ENCODE measurements at places on chromosomes 12 and 14.

DNA sequence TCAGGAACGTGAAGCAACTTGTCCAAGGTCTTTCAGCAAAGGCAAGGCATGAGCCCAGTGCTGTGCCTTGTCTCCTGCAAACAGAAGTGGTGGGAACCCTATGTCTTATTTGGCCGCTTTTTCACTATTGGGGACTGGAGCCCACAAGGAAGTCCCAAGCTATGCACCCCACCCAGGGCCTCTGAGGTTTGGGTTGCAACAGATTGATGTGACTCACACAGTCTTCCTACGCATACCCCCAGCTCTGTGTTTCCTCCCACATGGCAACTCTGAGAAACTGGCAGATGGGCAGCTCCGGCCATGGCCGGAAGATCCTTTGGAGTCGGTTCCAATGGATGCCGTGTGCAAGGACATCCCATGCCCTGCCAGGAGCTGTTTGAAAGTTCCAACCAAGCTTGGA lies 28.3 kb upstream of the CMKLR1 start:
- DNase-seq: no peak

- no peak for DNase-seq
Observed at GRCh38 chr12:115404761-115405470, 720.9 kb upstream of the TBX3 start.

- no peak for DNase-seq
Observed at GRCh38 chr12:29242921-29243431, 93.9 kb downstream of the FAR2 start.

DNA sequence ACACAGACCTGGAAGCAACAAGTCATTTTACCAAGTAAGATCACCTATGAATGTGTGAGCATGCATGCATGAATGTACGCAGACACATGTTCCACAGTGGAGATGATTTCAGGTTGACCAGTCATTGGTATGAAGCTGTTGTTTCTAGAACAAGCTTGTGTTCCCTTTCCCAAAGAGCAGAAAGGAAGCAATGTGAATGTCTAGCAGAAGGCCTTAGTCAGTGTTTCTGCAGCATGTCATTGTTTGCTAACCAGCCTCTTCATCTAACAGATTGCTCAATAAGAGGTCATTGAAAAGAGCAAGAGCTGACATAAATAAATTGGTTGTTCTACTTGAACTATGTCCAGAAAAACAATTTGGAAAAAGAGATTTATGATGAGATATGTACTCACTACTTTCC lies 191.4 kb downstream of the PLCZ1 start:
- DNase-seq: no peak

- DNase-seq: no peak
Observed at GRCh38 chr12:8855891-8856290, 33.5 kb downstream of the A2ML1 start.

DNA sequence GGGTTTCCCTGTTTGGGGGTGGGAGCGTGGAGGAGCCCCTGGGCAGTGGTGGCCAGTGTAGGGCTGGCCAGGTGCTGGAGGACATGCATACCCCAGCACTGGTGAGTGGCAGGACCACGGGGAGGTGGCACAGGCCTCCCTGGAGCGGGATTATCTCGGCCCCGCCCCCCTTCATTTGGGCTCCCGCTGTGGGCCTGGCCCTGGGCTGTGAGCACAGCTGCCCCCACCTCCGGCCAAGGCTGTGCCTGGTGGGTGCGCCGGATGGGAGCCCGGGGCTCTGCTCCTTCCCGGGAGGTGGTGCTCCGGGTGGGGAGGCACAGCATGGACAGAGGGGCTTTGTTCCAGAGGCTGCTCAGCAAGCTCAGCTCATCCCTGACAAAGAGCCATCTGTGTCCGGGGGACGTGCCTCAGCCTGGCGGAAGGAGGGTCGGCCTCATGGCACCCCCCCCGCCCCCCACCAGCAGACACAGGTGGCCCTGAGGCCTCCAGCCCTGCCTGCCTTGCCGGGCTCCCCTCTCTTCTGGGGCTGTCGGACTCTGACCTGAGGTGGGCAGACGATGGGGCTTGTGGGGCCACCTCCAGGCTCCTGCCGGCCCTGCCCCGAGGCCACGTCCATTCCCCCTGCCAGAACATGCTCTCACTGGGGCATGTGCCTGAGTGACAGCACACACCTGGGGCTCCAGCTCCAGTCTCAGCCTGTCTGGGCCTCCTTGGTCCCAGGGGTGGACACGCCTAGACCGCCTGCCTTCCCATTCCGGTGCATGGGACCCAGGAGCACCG lies 8.4 kb downstream of the TEDC1 start:
- no peak for DNase-seq

- no peak for DNase-seq
Observed at GRCh38 chr12:80763874-80764273, 47.2 kb downstream of the MYF5 start.

DNA sequence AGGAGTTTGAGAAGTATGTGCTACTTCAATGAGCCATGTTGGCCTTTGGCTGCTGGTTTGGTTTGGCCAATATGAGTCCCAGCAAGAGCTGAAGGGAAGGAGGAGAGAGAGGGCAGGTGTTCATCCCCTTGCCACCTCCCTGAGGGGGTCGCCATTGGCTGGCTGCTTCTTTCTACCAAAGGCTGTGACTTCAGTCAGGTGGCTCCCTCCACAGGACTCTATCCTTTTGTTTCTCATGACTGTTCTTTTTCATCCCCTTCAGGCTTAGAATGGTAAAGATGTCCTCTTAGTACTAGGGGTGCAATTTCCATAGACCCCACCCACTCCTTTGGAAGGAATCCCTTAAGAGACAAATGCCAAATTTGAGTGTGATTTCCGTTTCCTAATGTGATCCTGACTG lies 31.2 kb upstream of the OTOGL start:
- no peak for DNase-seq

GRCh38 chr12:96422192-96422591 lies 22.0 kb upstream of the CDK17 start:
- DNase-seq: no peak

DNA sequence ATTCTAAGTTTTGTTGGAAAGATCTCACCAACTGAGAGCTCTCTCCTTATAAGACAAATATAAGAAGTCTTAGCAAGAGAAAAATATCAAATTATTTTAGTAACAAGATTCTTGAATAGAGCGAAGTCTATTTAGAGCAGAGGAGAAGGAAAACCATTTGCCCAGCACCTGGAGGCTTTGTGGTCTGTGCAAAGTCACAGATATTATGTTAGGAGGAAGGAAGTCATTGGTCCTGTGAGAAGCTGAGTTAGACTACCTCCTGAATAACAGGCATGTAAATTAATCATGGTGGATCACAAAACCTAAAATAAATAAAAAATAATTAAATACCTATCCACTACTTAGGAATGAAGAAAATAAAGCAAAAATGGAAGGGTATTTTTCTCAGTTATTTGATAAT lies 38.4 kb upstream of the ATXN7L3B start:
- DNase-seq: no peak

DNA sequence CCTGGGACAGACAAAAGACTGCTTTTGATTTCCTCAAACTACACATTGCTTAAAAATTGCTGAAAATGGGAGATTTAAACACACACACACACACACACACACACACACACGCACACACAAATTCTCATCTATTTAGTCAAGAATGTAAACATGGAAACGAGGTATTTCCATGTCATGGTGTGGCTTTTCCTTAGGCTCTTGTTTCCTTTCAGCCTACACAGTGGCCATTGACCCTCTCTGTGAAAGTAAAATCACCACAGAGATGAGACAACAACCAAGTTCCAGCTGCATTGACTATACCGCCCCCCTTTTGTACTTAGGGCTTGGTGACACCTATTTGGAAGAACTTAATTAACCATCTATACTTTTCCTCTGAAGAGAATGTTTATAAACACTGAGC lies 41.9 kb downstream of the TTC8 start:
- no peak for DNase-seq

- DNase-seq: no peak
Observed at GRCh38 chr14:95527387-95528002, 7.4 kb upstream of the GLRX5 start.

Measured in activated CD8-positive, alpha-beta memory T cell treated with anti-CD3 and anti-CD28 coated beads for 48 hours (primary cell).